ENCODE measurements at places on chromosomes 7 and 10. TPM values are rescaled to one million over a fixed set of nuclear protein-coding genes. Genes with fewer than 3 reads are reported as not detected.

UBTD1 gene
- 0.94 TPM for total RNA-seq

KLLN gene
- total RNA-seq, result 0.63 TPM

CYP2W1 gene
- total RNA-seq, result not detected

SYT15 gene
- 0.31 TPM for total RNA-seq

LDB3 gene
- not detected for total RNA-seq

RAMP3 gene
- 8.1 TPM for total RNA-seq

CPXM2 gene
- 0.31 TPM for total RNA-seq

DOCK1 gene
- total RNA-seq, result 22.8 TPM

CHN2 gene
- 126 TPM for total RNA-seq

SLC13A1 gene
- total RNA-seq, result not detected

NOS3 gene
- total RNA-seq, result 1.3 TPM

CHST15 gene
- total RNA-seq, result 64.8 TPM

MSS51 gene
- total RNA-seq, result 6.9 TPM

UNC5B gene
- total RNA-seq, result 5.3 TPM

SLC26A5 gene
- total RNA-seq, result 0.31 TPM

ARL4A gene
- 47.9 TPM for total RNA-seq

ITIH5 gene
- total RNA-seq, result 12.2 TPM

ORC5 gene
- 43.2 TPM for total RNA-seq

TLL2 gene
- total RNA-seq, result 0.63 TPM

SFTPA1 gene
- total RNA-seq, result not detected

MIOS gene
- 76.1 TPM for total RNA-seq

C10orf90 gene
- total RNA-seq, result 0.31 TPM

NYAP1 gene
- total RNA-seq, result 38.5 TPM

FAM180A gene
- total RNA-seq, result not detected

IPMK gene
- total RNA-seq, result 23.2 TPM

RASA4B gene
- 19.4 TPM for total RNA-seq

EPHA1 gene
- total RNA-seq, result not detected

Measured in parietal lobe (tissue), 2 donors.